ENCODE measurements at places on chromosomes 13 and 19. TPM values are rescaled to one million over a fixed set of nuclear protein-coding genes. Genes with fewer than 3 reads are reported as not detected.

Gene VSTM1
- not detected for total RNA-seq

- DNase-seq = no peak
Measured at GRCh38 chr19:29812080-29812880, 489 bp downstream of the CCNE1 start.

GRCh38 chr13:111338841-111339240 is 18.4 kb downstream of the TEX29 start:
- DNase-seq = no peak

Gene CDC42EP5
- 53.2 TPM for total RNA-seq

Gene ZDHHC20
- 63.7 TPM for total RNA-seq

GRCh38 chr13:51848674-51849073 is 3.7 kb upstream of the TMEM272 start:
- DNase-seq = no peak

Gene URAD
- not detected for total RNA-seq

Data from lung microvascular endothelial cell (primary cell).